ENCODE measurements at places on chromosomes 2 and 18. TPM values are rescaled to one million over a fixed set of nuclear protein-coding genes. Genes with fewer than 3 reads are reported as not detected.

Gene DNAH7
- total RNA-seq, result 0.30 TPM

Gene ABHD1
- not detected for total RNA-seq

Gene RESP18
- total RNA-seq, result not detected

Gene ABCG5
- not detected for total RNA-seq

Gene PFN4
- total RNA-seq, result not detected

Gene POTEC
- total RNA-seq, result not detected

Gene TMEM169
- 0.72 TPM for total RNA-seq

Gene IL1B
- not detected for total RNA-seq
